NCI-H69 (cell line): ENCODE measurements at places on chromosomes 5 and 9.
A peak's percentile ranks its signal among the peaks of the same experiment; 100 is the strongest.

DNA sequence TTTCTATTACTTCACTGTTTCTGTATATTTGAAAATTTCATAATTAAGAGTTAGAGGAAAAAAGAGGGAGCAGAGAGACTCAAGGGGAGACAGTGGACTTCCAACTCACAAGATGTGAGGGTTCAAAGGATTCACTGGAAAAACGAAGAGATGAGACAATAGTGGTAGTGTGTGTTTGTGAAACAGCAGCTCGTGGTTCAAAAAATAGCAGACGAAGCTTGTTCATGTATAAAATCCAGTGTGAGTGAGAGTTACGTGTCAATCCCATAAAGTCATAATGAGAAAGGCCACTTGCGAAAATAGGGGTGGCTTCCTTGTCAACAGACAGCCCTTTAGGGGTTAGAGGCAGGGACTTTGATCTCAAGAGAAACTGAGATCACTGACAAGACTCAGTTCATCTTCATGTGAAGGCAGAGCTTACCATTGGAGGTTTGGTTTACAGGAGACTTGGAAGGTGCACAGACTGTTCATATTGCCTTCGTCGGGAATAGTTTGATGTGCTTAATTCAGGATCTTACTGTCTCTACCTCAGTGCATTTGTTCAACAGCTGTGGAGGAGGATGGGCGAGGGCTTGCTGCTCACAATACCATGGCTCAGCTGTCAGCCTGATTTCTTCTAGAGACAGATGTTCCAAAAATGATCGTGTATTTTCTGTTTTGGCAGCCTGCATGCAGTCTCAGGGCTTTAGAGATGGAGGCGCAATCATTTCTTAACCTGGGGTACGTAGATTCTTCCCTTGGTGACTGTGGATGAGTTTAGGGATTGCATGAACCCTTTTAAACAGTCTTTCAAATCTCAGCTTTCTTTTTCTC is 105.7 kb upstream of the KLF9 start:
- peak; percentile 5 for DNase-seq

DNA sequence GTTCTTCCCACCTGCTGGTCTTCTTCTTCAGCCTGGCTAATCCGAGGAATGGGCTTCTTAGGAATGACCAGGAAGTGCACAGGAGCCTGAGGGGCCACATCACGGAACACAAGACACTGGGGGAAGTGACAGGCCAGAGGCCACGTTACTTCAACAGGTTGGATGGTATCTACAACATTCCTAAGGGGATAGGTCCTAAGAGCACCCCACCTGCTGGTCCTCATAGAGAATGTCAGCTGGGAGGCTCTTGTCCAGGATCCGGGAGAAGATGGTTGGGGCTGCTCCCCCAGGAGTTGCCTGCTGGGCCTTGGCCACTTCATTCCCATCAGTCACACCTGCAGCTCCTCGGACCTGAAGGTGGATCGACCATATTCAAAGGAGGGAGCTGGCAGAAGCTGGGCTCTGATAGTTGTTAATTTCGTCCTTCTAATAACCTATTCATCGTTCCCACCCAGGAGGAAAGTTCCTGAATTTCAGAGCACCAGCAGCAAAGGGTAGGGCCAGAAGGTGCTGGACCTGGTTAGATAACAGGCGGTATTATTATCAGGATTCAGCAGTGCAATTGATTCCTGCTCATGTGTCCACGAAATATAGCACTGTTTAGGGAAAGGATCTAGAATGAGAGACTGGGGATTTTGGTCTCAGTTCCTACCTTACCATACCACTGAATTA is 1.3 kb downstream of the HINT2 start:
- peak; percentile 51 for DNase-seq

- no peak for DNase-seq
These were observed 324.9 kb upstream of the IRX4 start for GRCh38 chr5:2207416-2208238.

- peak; percentile 95 for DNase-seq
These were observed 29.6 kb upstream of the UBAC1 start for GRCh38 chr9:135990468-135991429.

DNA sequence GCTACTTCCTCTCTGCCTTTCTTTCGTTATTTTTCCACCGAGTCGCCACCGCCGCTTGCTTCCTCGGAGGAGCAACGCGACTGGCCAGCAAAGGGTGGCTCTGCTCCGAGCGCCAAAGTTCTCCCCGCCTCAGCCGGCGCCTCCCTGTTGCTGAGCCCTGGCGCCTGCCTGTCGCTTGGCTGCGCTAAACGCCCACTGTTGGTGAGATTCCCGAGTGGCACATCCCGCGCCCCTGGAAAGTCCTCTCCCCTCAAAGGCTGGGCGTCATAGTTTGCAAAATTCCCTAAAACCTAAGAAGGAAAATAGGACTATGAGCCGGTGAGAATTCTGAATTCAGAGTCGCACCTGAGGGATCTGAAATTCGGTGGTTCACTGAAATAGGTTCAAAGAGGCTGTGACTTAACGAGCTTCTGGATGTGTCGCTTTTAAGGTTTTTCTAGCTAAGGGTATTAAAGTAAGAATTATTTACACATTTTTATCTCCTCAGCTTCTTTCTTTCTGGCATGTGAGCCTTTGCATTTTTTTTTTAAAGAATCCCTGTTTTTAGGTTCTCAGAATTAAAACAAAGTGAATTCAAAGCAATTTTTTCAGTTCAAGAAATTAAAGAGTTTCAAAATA is at the start of gene GRIN3A:
GRIN3A (minus strand) TSS at position 82 of the 618 bp plus-strand sequence. CDS start 668 bp downstream, outside the sequence.
- peak; percentile 89 for DNase-seq

GRCh38 chr5:43422143-43422542 is 10.0 kb upstream of the CCL28 start:
- DNase-seq = peak; percentile 93

DNA sequence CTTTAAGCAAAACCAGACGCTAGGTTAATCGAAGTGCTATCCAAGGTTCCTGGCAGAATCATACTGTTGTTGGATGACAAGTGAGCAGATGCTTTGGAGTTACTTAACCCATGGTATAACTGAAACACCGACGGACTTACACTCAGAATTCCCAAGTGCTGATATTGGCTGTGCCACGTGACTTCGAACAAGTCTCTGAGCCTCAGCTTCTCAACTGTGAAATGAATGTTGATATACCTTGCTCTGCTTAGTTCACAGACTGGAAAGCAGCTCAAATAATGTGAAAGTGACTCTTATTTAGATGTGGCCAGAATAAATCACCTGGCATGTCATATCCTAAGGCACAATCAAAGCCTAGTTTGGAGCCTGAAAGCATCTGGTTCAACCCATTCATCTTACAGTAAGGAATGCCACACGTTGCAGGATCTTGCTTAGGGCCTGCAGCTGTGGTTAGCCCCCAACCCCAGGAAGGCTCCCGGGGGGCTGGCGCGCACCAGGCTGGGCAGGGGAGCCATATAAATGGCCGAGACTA is 759 bp downstream of the GEMIN5 start:
- DNase-seq = peak; percentile 38

- DNase-seq = no peak
These were observed 3.1 kb downstream of the ZER1 start for GRCh38 chr9:128768606-128769005.

DNA sequence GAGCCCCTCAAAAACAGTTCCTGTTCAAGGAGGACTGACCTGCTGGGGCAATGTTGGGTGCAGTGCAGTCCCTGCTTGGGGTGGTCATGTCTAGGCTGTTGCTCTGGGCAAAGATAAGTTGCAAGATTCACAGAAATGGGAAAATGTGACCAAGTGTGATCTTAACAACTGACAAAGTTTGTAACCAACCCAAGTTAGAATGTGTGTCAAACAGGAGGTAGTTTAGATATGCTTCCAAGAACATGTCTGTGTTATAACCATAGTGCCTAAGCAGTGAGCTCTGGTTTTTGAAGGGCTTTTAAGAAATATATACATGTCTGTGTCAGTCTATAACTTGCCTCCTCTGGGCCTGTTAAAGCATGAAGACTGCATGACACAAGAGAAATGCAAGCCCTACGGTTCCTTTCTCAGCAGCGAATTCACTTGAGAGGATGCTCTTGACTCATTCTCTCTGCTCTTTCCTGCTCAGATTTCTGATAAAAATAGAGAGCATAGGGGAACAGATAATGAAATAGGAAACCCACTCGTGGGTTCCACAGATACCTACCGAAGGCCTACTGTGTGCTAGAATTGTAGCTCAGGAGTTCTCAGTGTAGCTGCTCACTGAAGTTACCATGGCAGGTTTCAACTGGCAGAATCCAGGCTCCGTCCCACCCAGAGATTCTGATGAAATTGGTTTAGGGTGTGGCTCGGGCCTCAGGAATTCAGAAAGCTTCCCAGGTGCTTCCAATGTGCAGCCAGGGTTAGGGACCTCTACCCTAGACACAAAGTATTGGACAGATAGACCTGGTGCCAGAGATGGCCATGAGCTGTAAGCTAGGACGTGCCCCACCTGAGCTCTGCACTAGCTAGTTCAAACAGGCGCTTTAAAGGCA is 52.4 kb downstream of the ARHGEF37 start:
- DNase-seq = peak; percentile 27

DNA sequence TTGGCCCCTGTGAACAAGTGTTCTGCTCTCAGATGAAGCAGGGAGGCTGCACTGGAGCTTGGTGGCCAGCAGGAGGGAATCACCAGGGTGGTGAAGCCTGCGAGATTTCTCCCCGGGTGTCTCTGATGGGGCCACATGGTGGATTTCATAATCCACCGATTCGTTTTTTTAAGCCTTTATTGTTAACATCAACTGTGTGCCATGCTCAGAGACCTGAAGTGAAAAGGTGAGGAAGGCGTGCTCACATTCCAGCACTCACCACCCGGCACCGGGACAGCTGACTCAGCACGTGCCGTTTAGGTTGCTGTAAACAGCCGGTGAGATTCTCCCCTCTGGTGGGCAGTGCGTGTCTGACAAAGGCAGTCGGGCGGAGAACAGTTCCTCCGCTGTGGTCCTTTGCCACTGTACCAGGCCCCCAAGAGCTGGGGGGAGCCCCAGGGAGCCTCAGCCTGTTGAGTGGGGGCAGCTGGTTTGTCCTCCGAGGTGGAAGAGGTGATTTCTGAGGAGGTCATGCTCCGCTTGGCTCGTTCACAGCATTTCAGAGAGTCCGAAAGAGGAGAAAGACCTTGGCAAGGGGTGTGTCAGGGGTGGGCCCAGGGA is 12.7 kb upstream of the AHRR start:
- DNase-seq = no peak

GRCh38 chr5:169686137-169686536 is 49.1 kb downstream of the DOCK2 start:
- DNase-seq = peak; percentile 80

- no peak for DNase-seq
These were observed 53.2 kb upstream of the SLC25A51 start for GRCh38 chr9:37956904-37957663.

- no peak for DNase-seq
These were observed 114.7 kb downstream of the SNX18 start for GRCh38 chr5:54632131-54632701.

GRCh38 chr9:120974181-120974580 is 47.6 kb upstream of the TRAF1 start:
- no peak for DNase-seq
